ENCODE measurements at places on chromosomes 2 and 18.

DNA sequence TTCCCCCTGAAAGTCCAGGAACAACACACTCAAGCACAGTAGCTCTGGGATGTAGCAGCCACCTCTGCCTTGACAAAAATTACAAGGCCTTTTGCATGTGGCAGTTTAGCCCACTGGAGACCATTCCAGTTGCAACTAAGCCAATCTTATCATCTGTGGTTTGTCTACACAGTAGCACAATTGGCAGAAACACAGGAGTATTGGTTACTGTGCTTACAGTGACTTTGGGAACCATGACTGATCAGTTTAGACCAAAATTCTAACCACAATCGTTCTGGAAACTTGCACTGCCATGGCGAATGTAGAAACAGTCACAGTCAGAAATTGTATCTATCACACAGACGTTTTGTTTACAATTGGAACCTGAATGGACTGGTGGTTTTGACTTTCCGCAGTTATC is 403.7 kb upstream of the MEIS1 start:
- DNase-seq: no peak

GRCh38 chr2:75375646-75376582 is 176.6 kb upstream of the TACR1 start:
- no peak for DNase-seq

DNA sequence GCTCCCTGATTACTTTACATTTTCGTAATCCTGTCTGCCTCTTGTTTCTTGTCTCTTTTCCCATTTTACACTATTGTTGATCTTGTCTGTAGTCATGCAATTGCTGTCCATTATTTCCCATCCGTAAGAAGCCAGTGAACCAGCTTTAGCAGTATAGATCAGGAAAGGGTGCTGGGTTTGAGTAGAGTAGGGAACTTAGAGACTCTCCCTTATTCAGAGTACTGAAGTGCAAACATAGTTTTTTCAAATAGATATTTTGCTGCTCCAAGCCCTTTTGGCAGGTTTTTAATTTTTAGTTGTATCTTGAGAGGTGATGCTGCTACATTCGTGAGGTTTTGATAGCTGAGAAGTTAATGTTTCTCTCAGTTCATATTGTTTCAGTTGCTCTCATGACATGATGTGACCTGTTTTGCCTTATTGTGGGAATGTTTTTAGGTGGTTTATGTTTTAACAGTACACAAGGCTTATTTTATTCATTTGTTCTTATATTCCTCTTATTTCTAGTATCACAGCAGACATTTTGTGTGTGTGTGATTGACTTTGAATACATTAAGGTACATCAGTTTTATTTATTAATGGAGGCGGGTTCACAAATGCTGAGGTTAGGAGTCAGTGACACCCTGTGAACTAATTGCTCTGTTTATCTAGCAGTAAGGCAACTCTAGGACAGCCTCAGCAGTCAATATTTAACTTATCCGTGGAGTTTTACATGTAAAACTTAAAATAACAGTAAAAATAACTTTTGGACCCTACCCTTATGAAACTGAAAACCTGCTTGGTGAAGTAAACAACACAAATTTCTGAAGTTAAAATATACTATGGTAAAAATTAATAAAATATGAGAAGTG is 118.4 kb downstream of the ZNF407 start:
- DNase-seq: no peak

DNA sequence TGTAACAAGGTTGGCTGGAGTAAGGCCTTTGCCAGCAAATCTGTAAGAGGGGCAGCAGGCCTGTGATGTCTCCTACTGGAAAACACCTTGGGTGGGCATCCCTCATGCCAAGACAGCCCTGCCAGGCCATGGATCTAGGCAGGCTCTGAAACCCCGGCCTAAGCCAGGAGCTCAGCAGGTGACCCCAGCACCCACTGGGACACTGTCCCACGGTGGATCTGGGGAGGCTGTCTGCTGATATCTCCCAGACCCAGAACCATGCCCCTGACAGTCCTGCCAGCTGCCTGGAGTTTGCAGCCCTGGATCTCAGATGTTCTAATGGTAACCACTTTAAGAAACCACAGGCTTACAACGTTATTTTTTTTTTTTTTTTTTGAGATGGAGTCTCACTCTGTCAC is 117.7 kb downstream of the ZNF516 start:
- no peak for DNase-seq

DNA sequence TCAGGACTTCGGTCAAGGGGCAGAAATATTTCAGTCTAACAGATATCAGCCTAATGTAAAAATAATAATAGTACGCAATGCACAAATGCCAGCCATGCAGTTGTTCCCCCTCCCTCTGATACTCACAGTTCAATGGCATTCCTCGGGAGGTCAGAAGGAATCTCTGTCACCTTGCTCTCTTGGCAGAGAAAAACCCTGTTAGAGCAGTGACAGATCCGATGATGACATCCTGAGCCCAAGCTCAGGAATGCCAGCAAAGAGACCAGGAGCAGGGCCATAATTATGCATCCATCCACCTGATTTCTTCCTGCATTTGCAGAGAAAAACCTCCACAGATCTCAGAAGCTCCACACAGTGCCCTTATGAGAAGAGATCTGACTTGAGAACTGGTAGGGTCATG is at the start of gene FSHR:
TSS of gene FSHR (minus strand) at position 376 of the 400 bp plus-strand sequence. CDS start at position 278, 98 bp downstream.
- DNase-seq: no peak

DNA sequence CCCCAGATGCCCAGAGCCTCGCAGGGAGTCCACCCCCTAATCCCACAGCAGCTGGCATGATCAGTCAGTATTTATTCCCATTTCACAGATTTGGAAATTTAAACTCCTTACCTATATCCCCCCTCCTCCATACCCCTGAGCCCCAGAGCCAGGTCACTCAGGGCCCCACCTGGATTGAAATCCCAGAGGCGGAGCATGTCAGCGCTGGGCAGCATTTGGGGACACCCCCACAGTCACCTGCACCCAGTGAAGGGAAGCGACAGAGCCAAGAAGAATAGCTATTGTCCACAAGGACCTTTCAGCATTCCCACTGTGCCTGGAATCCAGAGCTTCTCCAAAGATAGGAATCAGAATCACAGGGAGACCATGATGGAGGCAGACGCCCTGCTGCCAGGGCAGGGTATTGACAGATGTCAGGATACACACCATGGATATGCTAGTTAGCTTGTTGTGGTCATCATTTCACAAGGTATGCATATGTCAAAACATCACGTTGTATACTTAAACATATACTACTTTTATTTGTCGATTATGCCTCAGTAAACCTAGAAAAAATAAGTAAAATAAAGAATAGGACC is 968 bp upstream of the ASTL start:
- no peak for DNase-seq

DNA sequence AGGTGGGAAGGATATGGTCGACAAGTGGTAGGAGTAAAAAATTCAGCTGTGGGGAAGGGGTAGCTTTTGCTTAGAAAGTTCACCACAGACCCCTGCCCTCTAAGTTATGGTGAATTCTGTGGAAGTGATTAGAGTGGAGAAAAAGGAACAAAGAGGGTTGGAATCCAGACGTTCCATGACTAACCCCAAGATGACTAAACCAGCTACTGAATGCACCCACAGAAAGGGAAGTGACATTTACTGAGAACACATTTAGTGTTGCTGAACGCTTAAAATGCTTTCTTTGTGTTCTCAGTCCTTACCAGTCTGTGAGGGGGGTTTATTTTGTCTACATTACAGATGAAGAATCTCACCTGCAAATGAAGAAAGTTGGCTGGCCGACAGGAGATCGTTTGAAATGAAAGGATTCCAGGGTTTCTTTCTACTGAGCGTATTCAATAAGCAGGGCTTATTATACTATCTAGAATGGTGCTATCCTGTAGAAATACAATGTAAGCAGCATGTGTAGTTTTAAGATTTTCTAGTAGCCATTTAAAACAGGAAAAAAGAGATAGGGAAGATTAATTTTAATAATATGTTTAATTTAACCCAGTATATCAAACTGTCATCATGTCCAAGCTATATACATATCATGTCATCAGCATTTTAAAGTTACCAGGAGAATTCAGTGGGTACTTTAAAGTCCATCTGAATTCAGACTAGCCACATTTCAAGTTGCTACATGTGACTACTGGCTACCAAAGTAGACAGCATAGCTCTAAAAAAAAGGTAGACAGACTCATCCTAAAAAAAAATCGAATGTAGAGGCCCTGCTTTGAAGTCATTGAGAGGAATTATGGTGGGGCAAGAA is 60.1 kb downstream of the LIMS1 start:
- DNase-seq: no peak

DNA sequence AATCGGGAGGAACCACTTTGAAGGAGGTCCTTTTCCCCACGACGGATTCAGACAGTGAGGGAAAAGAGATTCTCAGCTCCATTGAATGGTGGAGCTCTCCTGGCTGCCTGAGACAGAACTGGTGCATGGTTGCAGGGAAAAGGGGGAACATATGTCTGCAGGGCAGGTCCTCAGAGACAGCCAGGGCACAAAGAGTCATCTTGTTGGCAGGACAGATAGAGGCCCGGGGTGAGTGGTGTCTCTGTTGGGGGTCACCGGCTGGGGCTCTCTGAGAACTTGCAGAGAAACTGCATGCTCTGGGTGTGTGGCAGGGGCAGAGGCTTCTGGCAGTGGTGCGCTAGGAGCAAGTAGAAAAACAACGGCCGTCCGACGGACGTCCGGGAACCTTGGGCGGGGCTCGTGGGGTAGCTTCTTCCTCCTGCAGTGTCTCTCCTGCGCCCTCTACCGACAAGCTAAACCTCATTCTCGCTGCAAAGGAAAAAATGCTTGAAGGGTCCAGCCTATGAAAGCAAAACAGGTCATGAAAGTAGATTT is 94.3 kb downstream of the CDCA7 start:
- DNase-seq: peak; percentile 77

DNA sequence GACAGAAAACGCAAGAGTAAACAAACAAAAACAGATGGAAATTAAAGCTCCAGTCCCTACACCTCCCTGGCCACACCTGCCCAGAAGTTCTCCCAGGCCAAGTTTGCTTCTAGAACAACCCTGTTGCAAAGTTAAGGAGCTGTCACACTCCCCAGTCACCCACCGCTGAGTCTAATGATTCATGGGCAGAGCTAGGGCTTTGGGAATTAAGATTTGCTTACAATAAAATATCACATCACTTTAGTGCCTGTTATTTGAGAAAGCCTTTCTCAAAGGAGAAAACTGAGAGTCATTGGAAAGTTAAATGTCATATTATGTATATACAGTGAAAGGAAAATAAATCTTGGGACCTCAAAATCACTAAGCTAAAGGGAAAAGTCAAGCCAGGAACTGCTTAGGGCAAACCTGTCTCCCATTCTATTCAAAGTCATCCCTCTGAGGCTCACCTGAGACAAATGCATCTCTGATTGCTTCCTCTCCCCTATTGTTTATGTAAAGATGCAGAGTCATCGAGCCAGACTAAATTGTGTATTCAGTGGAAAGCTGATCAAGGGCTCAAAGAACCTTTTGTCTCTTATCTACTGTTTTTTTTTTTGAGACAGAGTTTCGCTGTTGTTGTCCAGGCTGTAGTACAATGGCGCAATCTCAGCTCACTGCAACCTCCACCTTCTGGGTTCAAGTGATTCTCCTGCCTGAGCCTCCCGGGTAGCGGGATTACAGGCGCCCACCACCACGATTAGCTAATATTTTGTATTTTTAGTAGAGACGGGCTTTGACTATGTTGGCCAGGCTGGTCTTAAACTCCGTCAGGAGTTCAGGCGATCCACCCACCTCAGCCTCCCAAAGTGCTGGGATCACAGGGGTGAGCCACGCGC is 2.8 kb downstream of the CRYGB start:
- no peak for DNase-seq

- peak; percentile 56 for DNase-seq
Measured at GRCh38 chr2:114543236-114543766, 100.9 kb downstream of the DPP10 start.

GRCh38 chr18:30328839-30329238 is 713.7 kb downstream of the DSC3 start:
- no peak for DNase-seq

Data from left renal cortex interstitium (tissue), 4 donors.